Left lung (tissue), 14 donors: ENCODE measurements at places on chromosomes 12 and 14. TPM values are rescaled to one million over a fixed set of nuclear protein-coding genes. Genes with fewer than 3 reads are reported as not detected.
A peak's percentile ranks its signal among the peaks of the same experiment; 100 is the strongest.

DNA sequence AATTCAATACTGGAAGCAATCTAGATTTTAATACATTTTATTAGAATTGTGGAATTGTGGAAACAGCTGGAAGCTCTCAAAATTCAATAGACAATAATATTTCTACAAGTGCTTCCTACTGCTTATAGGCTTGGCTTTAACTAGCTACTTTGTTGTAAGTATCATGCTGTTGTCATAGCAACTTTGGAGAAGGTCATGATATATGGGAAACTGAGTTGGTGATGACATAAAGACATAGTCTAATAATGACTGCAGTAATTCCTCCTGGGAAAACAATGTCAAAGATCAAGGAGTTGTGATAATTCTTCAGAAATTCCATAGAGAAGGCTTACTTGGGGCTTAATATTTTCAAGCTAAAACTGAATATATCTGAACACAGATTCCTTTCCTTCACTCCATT is 266.6 kb downstream of the KIF21A start:
- no peak for DNase-seq

- no peak for DNase-seq
Measured at GRCh38 chr12:121858662-121859572, at the start of gene HPD. TSS of gene HPD (minus strand) at chr12:121858859. CDS start at chr12:121858823, 36 bp downstream.

DNA sequence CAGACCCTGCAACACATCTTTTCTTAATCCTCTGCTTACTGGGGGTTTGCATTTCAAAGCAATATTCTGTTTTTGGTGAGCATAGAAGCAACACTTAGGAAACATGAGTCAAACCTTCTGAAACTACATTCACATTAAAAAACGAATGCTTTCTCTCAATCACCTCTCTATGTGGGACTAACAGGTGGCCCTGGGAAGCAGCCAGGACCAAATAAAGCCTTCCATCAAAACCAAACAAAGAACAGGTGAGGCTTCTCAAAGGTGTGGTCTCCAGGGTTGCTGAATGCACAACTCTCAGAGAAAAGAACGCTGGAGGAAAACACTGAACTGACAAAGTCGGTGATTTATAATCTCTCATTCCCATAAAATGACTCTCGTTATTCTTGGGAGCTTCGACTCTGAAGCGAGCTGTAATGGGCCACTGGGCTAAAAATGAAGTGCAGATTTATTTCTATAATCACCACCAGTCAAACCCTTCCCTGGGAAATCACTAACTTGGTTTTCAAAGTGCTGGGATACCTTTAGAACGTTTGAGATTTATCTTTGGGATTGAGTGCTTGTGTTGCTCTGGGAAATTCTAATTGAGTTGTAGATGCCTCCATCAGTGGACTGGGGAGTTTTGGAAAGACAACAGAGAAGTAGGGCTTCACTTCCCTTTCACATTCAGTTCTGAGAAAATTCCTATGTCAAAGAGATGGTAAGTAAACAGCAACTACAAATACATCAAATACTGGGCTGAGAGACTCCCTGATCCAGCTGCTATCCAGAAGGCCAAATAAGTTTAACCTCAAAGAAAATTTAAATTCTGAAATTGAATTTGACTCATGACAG is 262.0 kb upstream of the TMPO start:
- no peak for DNase-seq

ADAM20 gene
- polyA plus RNA-seq = 0.17 TPM

CLEC4D gene
- 0.91 TPM for polyA plus RNA-seq

DNA sequence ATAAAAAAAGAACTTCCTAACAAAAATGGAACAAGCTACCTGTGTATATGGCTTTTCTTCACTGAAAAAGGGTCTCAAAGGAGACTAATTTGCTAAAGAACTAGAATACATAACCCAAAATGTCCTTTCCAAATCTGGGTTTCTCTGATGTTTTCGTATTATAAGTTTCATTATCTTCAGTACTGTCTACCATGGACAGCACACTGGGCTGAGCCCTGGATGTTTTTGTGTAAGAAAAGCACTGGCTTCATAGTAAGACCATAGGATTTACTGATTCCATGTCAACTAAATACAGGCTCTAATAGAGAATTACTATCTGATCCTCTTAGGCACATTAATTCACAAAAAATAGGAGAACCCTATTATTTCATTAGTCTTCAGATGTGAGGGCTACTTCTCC is 94.3 kb upstream of the GPHB5 start:
- no peak for DNase-seq

- no peak for DNase-seq
Measured at GRCh38 chr12:130354407-130354806, 16.7 kb downstream of the PIWIL1 start.

SLC38A4 gene
- polyA plus RNA-seq = 5.0 TPM

DNA sequence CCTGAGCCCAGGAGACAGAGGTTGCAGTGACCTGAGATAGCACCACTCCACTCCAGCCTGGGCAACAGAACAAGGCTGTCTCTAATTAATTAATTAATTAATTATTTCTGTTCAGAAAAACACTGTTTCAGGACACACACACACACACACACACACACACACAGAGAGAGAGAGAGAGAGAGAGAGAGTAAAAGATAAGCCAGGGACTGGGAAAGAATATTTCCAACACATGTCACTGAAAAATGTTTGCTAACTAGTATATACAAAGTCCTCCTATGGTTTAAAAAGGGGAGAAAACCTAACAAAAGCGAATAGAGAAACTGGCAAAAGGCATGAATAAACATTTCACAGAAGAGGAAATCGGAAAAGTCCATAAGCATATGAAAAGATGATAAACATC is 18.1 kb upstream of the LRIG3 start:
- DNase-seq = no peak

FITM1 gene
- 0.98 TPM for polyA plus RNA-seq

DPPA3 gene
- polyA plus RNA-seq = not detected

GRCh38 chr12:76152181-76152807 is 67.8 kb upstream of the NAP1L1 start:
- DNase-seq = peak; percentile 36

SLC11A2 gene
- polyA plus RNA-seq = 50.9 TPM

- no peak for DNase-seq
Measured at GRCh38 chr14:63745858-63746425, 18.1 kb upstream of the SGPP1 start.

B4GALNT3 gene
- 7.7 TPM for polyA plus RNA-seq

- DNase-seq = no peak
Measured at GRCh38 chr14:24993631-24994030, 56.3 kb downstream of the STXBP6 start.

DNA sequence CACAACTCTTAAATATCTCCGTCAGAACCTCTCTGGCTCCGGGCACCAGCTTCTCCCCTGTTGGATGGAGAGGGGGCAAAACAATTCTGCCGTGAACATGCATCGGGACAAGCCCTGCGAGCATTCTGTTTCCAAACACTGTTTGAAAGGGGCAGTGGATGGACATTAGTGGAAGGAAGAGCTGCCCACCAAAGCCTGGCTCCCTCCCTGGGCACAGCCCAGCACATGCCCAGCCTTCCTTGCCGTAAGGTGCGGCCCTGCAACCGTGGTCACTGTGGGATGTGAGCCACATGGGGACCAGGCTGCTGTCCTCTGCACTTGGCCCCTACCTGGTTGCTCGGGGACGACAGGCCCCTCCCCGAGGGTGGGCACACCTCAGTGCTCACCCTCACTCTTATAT is 54.0 kb downstream of the TRAFD1 start:
- DNase-seq = no peak

- DNase-seq = no peak
Measured at GRCh38 chr14:88380405-88380804, 5.1 kb upstream of the SPATA7 start.

HOXC12 gene
- not detected for polyA plus RNA-seq

DNA sequence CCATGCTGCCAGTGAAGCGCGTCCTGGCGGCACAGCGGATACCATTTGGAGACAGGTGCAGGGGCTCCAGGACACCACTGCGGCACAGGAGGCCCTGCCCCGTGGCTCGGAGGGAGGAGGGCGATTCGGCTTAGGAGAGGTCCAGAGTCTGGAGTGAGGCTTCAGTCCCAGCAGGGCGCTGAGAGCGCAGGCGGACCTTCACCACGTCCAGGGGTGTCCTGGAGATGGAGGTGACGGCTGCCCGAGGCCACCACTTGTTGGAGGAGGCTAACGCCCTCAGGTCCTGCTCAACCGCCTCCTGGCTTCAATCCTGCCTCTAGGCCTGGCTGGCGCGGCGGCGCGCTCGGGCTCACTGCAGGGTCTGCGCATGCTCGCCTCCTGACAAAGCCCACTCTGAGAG is 45.7 kb downstream of the EIF2S3B start:
- no peak for DNase-seq

RASSF3 gene
- 35.1 TPM for polyA plus RNA-seq

DNA sequence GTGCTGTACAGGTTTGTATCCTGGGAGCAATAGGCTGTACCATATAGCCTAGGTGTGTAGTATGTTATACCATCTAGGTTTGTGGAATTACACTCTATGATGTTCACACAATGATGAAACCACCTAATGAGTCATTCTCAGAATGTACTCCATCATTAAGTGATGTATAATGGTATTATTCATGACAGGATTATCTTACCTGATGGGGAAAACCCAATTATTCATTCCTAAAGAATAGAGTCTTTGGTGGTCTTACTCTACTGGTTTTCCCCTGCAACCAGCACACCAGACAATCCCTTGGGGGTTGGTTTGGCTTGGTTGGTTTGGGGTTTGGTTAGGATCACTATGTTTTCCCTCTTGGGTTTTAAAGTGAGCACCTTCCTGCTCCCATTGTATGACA is 12.6 kb upstream of the OR10P1 start:
- DNase-seq = no peak

DNA sequence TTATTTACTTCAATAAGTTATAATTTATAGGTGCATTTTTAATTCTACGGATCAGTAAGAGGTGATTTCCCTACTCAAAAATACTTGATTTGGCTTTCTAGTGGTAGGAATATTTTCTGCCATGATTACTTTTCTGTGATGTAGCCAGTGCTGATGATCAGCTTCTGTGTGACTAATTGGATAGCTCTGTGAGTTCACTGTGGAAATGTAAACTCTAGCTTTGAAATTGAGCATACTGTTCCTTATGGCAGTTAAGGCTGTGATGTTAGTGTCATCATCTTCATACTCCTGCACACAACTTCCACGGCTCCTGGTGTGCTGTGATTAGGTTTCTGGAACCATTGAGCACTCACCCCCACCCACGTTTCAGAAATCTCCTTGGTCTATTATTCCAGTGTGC is 48.2 kb downstream of the PLEKHA5 start:
- no peak for DNase-seq

DNA sequence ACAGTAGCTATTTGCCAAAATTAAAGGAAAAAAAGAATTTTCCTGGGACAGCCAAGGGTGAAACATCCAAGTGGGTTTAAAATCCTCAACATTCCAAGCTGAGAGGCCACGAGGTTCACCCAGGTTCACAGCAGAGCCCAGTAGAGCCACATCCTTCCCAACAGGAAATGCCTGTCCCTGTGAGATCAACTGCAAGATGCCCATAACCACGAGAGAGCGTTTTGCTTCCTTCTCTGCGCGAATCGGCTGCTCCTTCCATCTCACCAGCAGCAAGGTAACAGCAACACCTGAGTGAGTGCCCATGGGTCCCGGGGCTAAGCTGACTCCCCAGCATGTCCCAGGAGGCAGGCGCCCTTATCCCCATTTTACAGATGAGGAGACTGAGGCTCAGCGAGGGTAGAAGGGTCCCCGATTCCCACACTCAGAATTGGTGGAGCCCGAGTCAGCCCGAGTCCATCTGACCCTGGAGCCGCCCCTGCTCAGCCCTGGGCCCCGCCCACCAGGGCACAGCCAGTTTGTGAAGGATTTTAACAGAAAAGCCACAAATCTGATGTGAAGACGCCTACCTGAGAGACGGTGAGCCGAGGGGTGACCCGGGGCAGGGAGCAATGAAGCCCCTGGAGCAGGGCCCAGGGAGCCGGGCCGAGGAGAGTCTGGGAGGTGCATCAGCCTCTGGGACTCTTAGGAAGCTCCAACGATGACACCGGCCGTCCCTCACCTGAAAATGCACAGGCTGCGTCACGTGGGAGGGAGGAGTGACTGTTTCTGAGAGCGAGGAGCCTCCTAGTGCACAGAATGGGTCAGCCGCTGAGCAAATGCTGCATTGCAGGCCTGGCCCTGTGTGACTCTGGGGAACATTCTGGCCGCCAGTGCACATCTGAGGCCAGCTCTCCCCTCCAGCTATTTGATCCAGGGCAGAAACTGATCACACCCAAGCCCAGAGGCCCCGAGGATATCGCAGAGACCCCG is 236.9 kb upstream of the SFSWAP start:
- peak; percentile 50 for DNase-seq

DNA sequence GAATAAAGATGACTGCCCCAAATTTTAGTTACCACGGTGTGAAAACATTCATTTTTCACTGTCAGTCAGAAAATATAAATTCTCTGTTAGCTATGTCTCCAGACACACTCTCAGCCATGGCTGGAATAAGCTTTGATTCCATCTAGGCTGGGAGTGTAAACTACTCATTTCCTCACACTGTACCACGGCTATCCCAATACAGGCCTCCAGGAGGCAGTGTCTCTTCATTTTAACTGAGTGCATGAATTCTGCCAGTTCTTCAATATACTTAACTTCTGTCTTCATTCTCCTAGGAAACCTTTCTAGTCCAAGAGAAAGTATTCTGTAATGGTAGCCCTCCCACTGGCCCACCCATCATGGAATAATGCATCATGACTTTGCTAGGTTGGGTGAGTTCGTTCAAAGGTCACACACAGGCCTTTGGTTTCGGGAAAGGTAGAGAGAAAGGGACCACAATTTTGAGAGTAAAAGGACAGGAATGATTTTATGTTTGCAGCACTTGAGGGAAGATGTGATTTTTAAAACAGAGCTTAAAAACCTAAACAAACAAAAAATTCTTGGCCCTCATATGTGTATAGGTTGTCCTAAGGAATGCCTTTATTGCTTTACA is 381.1 kb downstream of the SEC23A start:
- DNase-seq = peak; percentile 44

DNA sequence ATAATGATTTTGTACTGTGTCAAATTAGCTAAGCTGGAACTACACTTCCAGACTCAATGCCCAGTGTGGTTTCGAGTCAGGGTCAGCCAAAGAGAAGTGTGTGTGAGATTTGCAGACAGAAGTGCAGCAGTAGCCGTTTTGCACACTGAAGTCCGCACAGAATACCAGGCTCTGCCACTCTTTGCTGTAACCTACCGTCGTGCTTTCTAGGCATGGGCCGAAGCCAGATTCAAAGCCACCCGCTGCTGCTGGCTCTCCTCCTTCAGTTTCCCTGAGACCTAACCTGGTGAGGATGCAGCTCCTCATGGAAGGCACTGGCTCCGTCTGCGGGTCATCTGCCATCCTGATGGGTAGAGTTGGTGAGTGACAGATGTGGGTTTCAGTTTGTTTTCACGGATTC is 48.8 kb downstream of the LRTM2 start:
- no peak for DNase-seq

- no peak for DNase-seq
Measured at GRCh38 chr12:72346363-72346944, 74.3 kb downstream of the TRHDE start.

GRCh38 chr12:53844994-53845844 is 93.4 kb upstream of the HOXC13 start:
- no peak for DNase-seq

RNASE2 gene
- 0.78 TPM for polyA plus RNA-seq

- DNase-seq = peak; percentile 68
Measured at GRCh38 chr12:27899151-27899661, 73.3 kb downstream of the PTHLH start.

- no peak for DNase-seq
Measured at GRCh38 chr12:117031843-117032592, 67.2 kb downstream of the TESC start.

CEBPE gene
- 0.21 TPM for polyA plus RNA-seq
